ENCODE measurements at places on chromosomes 6 and 20. TPM values are rescaled to one million over a fixed set of nuclear protein-coding genes. Genes with fewer than 3 reads are reported as not detected.

- no peak for ATAC-seq
These were observed 5.9 kb upstream of the SLCO4A1 start for GRCh38 chr20:62636446-62636845.

- no peak for ATAC-seq
These were observed 56.8 kb downstream of the LINC00237 start for GRCh38 chr20:21049305-21049828.

DNA sequence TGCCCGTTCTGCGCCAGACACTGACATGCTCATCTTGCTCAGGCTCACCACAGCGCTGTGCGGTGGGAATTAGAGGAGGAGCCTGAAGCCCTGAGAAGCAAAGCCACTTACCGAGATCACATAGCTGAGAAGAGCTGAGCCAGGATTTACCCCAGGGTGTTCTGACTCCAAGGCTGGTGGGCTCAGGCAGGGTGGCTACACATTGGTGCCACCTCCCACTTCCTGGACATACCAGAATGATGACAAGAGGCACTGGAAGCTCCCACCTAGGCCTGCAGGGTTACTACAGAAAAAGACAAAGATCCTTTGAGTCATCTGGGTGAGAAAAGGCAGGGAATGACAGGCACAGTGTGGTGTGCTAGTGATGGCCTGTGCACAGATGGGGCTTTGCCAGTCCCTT, 24.4 kb upstream of the FKBP1A start:
- no peak for ATAC-seq

DNA sequence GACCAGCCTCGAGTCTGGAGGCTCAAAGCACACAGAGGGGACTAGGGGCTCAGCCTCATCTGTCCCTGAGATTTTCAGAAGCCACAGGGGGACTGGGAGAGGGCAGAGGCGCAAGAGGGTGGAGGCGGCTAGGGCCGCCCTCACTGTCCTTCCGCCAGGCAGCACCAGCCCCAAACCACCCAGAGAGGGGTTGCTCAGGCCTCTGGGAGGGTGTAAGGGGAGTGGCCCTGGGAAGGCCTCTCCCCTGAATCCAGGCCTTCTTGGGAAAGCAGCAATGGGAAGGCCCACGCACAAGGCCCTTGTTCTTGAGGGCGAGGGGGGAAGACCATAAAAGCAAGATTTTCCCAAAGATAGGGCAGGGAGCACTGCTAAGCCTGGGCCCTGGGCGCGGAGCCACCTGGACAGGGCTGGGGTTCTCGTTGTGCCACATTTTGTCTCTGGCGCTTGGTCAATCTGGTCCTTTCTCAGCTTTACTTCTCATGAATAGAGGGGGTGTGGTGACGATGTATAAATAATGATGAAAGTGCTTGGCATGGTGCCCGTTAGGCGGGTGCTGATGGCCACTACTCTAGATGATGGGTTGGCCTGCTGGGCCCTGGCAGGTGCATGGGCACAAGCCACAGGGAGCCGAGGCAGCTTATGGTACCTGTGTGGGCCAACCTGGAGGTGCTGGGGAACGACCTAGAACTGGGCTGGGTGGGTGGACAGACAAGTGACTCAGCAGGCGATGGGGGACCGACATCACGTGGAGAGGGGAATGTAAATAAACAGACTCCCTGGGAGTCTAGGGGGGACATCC, 4.8 kb downstream of the SAMD10 start:
- ATAC-seq = no peak

DNA sequence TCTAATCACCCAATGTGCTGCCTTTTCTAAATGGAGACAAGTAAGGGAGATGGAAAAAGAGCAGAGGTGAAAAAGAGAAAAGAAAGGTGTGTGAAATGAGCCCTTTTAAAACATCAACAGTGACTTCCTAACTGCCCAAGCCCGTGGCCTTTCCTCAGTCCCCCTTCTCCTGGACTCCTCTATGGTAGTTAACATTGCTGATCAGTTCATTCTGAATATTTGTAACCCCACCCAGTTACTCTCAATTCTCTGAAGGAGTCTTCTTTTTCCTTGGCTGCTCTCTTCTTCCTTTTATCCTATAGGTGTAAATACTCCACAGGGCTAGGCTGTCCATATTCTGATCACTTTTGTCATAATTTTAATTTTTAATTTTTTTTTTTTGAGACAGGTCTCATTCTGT, 27.1 kb downstream of the TAF11 start:
- ATAC-seq = no peak

DNA sequence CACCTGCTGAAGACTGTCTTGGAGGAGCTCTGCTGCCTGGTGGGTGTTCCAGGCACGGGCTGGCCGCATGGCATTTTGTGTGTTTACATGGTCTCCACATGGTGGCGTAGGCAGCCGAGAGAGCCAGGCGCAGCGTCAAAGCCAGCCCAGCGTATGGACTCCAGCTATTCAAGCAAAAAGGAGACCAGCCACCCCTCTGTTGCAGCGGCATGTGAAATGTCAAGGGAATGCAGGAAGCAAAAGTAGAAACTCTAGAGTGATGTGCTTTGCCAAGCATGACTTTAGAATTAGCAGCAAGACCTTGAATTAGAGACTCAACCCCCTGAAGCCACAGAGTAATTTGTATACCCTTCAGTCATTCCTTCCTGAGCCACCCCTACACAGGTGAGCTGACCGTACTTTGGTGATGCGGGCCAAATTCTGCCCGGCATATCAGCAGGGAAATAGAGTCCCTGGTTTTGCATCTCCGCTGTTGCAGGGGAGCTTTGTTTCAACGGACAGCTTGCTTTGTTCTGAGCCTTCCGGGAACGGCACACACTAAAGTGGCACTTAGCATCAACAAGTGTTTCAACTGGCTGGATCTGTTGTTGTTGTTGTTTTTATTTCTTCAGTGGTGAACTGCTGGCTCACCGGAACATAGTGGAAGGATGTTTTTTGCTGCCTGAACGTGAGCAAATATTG, 48.5 kb downstream of the FNDC1 start:
- ATAC-seq = no peak

GRCh38 chr20:24778585-24779031, 170.5 kb upstream of the CST7 start:
- no peak for ATAC-seq

DNA sequence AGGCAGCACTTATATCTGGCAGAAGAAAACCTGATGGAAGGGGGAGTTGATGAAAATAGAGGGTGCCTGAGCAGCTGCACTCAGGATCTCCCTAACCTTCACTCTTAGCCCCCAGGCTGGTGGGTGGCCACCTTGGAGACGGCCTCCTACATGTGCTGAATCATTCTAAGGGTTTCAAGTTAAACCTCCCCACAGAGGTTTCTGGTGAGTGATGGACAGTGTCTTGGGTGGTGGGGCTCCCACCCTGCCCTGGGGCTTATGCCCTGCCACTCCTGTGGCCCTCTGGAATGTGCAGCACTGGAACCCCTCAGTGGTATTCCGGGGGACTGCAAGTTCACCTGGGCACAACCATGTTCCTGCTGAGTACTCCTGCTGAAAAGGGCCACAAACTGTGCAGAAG, 357.2 kb downstream of the CD83 start:
- ATAC-seq = no peak

DNA sequence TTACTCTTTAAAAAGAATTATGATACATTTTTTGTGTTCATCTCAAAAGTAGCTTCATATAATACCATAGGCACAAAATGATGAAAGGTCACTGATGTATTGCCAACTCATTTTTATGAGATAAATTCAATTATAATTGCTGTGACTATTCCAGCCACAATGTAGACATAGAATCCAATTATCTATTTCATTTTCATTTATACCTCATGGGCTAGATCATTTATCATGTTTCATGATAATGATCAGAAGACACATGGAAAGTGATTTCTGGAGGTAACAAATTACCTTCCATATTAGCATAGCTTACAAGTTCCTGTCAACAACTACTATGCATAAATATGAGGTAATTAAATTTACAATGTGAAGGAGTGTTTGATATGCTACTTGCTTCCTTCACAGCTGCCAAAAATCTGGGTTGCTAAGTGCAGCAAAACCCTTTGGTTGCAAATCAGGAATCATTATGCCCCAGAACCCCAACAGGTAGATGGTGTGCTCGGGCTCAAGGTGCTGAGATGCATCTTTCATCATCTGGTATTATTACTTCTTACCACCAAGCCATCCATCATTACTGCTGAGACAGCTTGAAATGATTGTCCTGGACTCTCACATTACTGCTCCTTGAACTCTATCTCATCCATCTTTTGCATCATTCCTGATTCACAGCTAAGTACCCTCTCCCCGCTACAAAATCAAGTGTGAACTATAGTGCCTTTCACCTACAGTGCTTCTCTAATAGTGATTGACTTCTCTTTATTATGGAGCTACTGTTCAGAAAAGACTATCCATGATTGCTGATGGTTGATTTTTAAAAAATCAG, 306.0 kb upstream of the THEMIS start:
- ATAC-seq = no peak

DNA sequence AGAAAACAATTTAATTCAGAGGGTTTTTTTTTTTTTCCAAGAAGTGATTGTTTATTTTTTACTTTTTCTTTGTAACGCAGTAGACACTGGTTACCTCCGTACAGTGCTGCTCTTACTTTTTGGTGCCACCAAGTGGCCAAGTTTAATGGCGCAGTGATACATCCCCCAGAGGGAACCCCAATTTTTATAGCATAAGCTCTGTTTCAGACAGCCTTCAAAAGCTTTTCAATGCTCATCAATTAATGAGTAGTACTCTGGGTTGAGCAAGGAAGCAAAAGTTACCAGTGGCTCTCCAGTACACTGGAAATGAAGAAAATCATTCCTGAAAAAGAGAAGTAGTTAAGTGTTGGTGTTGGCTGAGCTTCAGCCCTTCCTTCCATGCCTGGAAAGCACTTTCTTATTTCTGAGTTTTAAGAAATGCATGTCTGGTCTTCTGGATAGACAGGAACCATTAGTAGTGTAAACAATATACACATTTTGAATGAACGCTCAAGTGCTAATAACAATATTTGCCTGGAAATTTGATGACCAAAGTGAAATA, 129.1 kb upstream of the SMLR1 start:
- no peak for ATAC-seq

DNA sequence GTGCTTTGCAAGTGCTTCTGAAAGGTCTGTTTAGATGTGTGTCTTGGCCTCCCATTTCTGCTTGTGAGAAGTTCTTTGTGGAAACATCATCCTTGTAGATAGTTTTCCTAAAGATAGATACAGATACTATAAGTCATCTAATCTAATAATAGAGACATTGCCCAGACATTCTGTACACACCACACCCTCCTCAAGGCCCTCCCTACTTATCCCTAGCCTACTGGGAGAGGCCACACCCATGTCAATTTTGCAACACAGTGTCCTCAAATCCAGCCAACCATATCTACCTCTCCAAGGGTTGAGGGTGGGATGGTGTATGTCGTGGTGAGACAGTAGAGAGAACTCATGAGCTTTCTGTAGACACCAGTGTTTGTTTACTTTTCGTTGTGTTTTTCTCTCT, 6.2 kb downstream of the KDM1B start:
- peak; percentile 55 for ATAC-seq

DNA sequence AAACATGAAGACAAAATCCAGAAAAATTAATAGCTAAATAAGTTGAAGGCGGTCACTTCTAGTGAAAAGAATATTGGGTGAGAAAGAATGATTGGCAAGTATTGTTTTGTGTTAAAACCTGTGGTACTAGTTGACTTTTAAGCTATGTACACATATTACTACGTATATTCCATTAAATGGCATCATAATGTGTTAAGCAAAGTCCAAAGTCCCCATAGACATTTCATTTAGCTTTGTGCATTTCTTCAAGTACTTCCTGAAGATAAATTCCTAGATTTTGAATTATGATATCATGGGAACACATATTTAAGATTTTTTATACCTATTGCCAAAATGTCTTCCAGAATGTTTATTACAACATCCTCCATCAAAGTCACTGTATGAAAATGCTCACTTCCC, 272.7 kb upstream of the IRAK1BP1 start:
- ATAC-seq = no peak

DNA sequence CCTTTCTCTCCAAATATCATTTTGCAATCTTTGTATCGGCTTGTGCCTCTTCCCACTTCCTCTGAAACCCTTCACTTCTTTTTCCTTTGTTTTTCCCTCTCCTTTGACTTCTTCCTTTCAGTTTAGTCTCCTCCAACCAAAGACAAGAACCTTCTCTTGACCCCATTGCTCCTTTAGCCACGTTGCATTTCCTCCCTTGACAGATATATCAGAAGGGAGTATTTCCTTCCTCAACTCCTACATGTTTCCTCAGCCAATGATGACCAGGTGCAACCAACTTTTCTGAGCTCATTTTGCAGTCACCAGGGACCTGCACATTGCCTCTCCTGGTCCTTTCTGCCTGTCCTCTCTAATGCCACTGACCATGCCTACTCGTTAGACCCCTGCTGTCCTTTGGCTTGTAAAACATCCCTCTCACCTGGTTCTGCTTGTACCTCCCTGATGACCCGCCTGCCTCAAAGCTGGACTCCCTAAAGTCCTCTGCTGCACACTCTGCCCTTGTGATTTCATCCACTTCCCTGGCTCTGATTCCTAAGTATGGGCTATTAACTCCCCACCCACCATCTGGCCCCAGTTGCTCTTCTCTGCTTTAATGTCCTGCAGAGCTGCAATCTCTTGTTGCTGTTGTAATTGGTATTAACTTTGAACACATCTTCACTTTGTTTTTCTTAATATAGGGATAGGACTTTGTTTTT, 27.4 kb downstream of the SLC22A16 start:
- no peak for ATAC-seq

- peak; percentile 94 for ATAC-seq
These were observed 24.0 kb upstream of the SCML4 start for GRCh38 chr6:107847844-107848802.

DNA sequence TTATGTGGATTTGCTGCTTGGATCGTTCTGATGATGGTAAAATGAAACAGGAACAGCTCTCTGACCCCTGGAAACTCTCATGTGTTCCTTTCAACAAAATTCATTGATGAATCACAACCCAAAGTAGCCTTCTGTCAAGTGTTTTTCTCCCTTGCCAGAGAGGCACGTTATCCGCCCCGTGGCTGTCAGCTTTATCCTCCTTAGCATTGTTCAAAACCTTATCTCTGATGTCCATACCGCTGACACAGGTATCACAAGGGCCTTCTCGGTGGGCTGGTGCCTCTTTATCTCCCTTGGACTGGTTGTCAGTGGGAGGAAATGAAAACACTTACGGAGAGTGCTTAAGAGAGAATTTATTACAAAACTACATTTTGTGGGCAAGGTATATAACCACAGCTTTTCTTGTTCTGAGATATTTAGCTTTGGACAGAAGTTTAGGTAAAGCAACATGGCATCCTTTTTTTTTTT, 84.9 kb downstream of the TIAM2 start:
- ATAC-seq = no peak

GRCh38 chr20:34638532-34638931, 38.4 kb downstream of the PIGU start:
- ATAC-seq = no peak

Gene TSHZ2
- total RNA-seq = 13.9 TPM

Gene C6orf58
- not detected for total RNA-seq

Gene PNLDC1
- total RNA-seq = not detected

Gene TBC1D22B
- total RNA-seq = 8.3 TPM

Gene CPXM1
- total RNA-seq = 7.1 TPM

Gene GRIK2
- 0.82 TPM for total RNA-seq

Gene TPX2
- 0.13 TPM for total RNA-seq

Gene EMILIN3
- total RNA-seq = 2.4 TPM

Gene TP53TG5
- not detected for total RNA-seq

Gene CDSN
- total RNA-seq = not detected

Measured in gastroesophageal sphincter (tissue), 4 donors.